Lower lobe of right lung (tissue), 2 donors: ENCODE measurements at places on chromosomes 1 and 21. TPM values are rescaled to one million over a fixed set of nuclear protein-coding genes. Genes with fewer than 3 reads are reported as not detected.

The LENEP gene
- total RNA-seq: not detected

The ADCY10 gene
- total RNA-seq: 0.09 TPM

The ACTL8 gene
- not detected for total RNA-seq

The OR2T29 gene
- total RNA-seq: not detected

The DCST1 gene
- not detected for total RNA-seq

The DNM3 gene
- 12.4 TPM for total RNA-seq

The KRTAP25-1 gene
- total RNA-seq: not detected

The ZNF669 gene
- 9.0 TPM for total RNA-seq

The CTSS gene
- 824 TPM for total RNA-seq

The RPTN gene
- not detected for total RNA-seq

The TMEM82 gene
- not detected for total RNA-seq

The CFH gene
- 69.6 TPM for total RNA-seq

The WNT4 gene
- total RNA-seq: 3.8 TPM

The VWA5B1 gene
- total RNA-seq: 0.30 TPM

The RGS18 gene
- 13.0 TPM for total RNA-seq

The VPS13D gene
- total RNA-seq: 81.7 TPM

The REG4 gene
- total RNA-seq: not detected

The CDC14A gene
- total RNA-seq: 17.8 TPM

The ERICH3 gene
- 8.1 TPM for total RNA-seq

The CNR2 gene
- not detected for total RNA-seq

The TTLL7 gene
- 20.3 TPM for total RNA-seq

The NEXN gene
- 16.5 TPM for total RNA-seq

The RBM11 gene
- 2.6 TPM for total RNA-seq

The GPR25 gene
- 0.62 TPM for total RNA-seq

The VASH2 gene
- 1.6 TPM for total RNA-seq

The LRRC38 gene
- total RNA-seq: not detected

The AADACL4 gene
- total RNA-seq: not detected

The GADD45A gene
- total RNA-seq: 13.6 TPM

The CLCA4 gene
- total RNA-seq: not detected

The ABL2 gene
- 27.0 TPM for total RNA-seq

The WDR64 gene
- not detected for total RNA-seq

The EDARADD gene
- total RNA-seq: 0.89 TPM

The KRTAP19-1 gene
- total RNA-seq: not detected

The LCE2C gene
- total RNA-seq: not detected

The CAMK2N1 gene
- total RNA-seq: 43.0 TPM

The ZBTB21 gene
- total RNA-seq: 15.6 TPM

The SH2D2A gene
- 3.5 TPM for total RNA-seq

The PCP4 gene
- total RNA-seq: 0.95 TPM

The NMNAT2 gene
- 0.62 TPM for total RNA-seq

The ISG20L2 gene
- 22.6 TPM for total RNA-seq

The C1QC gene
- total RNA-seq: 800 TPM

The CFHR1 gene
- total RNA-seq: 0.74 TPM

The RASSF5 gene
- total RNA-seq: 48.2 TPM

The RCC1 gene
- 29.1 TPM for total RNA-seq

The GJA9 gene
- total RNA-seq: not detected

The DMRTA2 gene
- not detected for total RNA-seq
